ENCODE measurements at places on chromosomes 13 and 19.

DNA sequence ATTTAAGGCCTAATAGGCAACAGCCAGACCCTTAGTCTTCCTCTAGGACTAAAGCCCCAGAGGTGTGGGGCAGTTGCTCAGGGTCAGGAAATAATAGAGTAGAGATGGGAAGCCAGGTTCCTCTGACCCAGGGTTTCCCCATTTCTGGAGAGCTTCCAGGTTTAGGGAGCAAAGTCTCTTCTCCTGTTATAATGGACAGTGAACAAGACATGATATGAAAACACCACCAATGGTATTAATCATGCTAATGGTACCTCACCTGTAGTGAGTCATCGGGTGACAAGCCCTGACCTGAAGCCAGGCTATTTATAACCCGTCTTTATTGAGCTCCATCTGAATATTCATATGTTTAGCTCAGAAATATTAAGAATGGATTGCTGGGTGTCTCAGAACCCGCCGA is 24.6 kb downstream of the BICRA start:
- DNase-seq: no peak

GRCh38 chr13:67934617-67935330 is 704.6 kb upstream of the PCDH9 start:
- DNase-seq: no peak

DNA sequence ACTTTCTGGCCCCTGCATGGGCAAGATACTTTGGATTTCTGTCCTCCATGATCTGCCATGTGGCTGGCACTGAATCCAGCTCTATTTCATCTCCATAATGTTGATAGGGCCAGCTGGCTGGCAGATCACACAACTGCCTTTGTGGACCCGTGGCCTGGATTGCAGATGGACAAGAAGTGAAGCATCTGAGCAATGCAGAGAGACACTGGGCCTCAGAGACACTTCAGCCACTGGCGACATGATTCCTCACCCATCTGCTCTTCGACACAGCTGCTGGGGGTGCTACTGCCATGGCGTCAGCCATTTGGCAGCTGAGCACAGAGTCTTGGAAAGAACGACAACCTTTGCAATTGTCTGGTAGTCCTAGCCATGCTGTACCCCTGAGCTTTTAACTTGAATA is 79.5 kb upstream of the MYO16 start:
- no peak for DNase-seq

GRCh38 chr13:52932649-52933048 is 84.2 kb upstream of the PCDH8 start:
- no peak for DNase-seq

GRCh38 chr13:23963947-23964346 is 66.6 kb upstream of the C1QTNF9B start:
- DNase-seq: no peak

DNA sequence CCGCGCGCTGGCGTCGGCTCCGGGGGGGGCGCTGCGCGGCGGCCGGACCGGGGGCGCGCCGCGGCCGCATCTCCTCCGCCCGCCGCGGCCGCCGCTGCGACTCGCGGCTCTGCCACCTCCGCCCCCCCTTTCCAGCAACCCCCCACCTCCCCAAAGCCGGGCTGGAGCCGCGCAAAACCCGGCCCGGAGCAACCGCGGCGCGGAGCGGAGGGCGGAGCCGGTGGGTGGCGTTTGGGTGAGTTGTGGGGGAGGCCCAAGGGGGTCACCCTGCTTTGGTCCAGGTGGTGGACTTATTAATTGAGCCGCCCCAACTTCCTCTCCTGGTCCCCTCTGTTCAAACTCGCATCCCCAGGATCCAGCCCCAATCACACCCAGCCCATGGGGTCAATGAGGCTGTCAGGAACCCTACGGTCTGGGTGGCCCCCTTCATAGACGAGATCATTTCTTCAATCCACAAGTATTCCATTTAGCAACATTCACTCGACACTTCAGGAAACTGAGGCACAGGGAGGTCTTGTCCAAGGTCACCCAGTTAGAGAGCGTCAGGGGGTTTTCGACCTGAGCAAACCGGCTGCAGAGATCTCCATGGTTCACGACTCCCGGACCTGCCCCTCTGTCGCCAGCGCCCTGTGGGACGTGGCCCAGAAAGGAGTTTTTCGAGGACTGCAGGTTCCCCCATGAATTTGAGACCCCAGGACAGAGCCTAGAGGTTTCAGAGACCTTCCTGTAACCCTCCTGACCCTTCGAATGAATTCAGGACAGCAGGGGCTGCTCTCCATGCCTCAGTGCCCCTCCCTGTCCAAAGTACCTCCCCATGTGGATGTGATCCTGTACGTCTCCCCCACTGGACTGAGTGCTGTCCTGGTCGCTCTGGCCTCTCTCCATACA is 22.4 kb upstream of the SEMA6B start:
- DNase-seq: peak; percentile 45

DNA sequence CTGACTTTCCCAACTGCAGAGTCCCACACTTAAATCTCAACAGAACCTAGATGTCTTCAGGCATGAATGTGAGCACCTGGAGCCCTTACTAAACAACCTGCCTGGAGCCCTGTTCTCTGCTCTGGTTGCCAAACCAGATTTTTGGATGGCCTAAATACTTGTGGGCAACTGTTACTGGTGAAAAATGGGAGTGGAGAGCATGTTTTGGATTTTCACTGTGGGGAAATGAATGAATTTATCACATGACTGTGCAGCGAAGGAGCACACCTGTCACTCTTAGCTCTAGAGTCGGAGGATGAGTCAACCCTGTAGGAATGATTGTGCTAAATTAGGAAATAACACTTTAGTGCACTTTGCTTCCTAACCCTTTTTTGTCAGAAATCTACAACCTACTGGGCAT is 30.3 kb downstream of the SHISA2 start:
- DNase-seq: no peak

GRCh38 chr19:34171539-34171876 is 796 bp upstream of the LSM14A start:
- no peak for DNase-seq

- DNase-seq: no peak
Observed at GRCh38 chr13:89239361-89240127, 1568.4 kb downstream of the SLITRK5 start.

- no peak for DNase-seq
Observed at GRCh38 chr19:4051175-4052101, 15.3 kb downstream of the ZBTB7A start.

- no peak for DNase-seq
Observed at GRCh38 chr19:17109962-17110598, 34.5 kb downstream of the MYO9B start.

GRCh38 chr19:41373993-41374392 is 2.3 kb upstream of the TMEM91 start:
- DNase-seq: peak; percentile 90

DNA sequence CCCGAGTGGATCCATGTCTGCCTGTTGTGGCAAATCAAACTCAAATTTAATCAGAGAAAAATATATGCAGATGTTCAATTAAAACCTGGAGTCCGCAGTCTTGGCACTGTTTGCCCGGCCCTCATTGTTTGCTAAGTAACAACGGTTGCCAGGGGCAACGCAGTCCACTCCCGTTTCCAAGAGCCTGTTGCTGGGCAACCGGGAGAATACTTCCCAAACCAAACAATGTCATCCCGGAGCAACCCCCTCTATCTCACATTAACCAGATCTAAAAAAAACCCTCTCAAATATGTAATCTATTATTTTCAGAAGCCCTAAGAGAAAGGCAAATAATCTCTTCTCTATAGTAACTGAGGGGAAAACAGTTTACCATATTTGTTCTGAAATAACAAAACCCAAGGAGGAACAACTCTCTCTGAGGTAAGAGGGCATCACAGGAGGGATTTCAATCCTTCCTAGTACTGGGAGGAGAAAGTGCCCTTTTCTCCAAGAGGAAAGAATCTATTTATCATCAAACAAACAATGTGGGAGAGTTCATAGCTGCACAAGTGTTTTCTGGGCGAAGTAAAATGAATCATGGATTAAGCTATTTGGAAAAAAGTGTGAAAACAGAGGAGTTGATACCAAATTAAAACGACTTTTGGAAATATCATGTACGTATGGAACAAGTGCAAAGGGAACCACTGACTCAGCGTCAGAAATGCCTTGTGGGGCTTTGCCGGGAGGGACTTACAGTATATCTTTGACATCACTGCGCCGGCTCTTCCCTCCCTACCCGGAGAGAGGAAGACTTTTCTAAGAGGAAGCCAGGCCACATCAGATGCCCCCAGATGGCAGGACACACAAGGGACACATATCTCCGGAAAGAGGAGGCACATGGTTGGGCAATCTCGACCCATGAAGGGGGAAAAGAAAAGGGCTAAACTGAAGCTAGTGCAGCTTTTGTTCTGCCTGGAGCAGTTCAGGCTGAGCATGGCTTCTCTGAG is 43.3 kb downstream of the RFX2 start:
- DNase-seq: peak; percentile 88

DNA sequence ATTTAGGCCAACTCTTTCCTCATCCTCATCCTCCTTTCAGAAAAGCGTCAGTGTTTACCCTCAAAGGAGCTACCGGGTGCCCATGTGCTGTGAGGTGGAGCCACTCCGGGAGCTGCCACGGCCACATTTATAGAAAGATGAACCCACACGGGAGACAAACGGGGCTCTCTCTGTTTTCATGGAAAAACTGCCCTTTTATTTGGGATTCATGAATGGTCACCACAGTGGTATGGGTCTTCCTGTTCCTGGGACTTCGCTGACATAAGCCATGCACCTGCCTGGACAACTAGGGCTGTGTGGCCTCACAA is 224.2 kb downstream of the ZIC5 start:
- DNase-seq: no peak

GRCh38 chr19:42985588-42985987 is 40.7 kb downstream of the PSG11 start:
- no peak for DNase-seq

- DNase-seq: no peak
Observed at GRCh38 chr19:35585848-35586247, at the start of gene PMIS2. Gene PMIS2 (plus strand): TSS chr19:35586173. CDS start chr19:35586260, 87 bp downstream.

- no peak for DNase-seq
Observed at GRCh38 chr13:27663947-27664346, 42.3 kb downstream of the POLR1D start.

- DNase-seq: no peak
Observed at GRCh38 chr13:98922306-98922705, 55.6 kb downstream of the DOCK9 start.

GRCh38 chr19:34474233-34474989 is 7.1 kb upstream of the WTIP start:
- no peak for DNase-seq

DNA sequence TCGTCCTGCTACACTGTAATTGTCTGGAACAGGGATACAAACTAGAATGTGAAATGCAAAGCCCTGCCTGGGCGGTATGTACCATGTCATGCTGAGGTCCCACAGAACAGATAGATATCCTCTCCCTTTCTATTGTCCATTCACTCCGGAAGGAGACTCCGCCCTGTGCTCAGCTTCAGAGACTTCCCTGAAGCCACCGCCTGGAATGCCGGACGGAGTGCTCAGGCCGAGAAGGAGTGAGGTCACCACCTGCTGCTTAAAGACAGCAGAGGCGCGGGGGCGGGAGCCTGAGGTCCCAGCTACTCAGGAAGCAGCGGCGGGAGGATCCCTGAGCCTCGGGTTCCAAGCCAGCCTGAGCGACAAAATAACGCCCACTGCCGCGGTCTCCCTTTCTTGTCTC is 890 bp upstream of the ZNF611 start:
- DNase-seq: no peak

DNA sequence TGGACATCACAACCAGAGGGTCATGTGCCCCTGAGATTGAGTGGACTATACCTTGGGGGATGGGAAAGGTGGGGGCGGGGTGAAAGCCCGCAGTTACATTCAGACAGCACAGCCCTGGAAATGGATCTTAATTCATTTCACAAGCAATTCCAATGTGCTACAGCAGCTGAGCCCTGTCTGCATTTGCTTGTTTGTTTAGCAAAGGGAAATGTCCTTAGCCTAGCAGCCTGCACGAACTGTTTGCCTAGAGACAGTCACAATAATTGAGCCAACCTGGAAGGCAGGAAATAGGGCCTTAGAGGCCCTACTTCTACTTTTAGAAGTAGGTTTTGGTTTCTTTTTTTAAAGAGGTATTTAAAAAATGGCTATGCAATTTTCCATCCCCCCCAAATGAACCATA is 177.3 kb upstream of the KL start:
- no peak for DNase-seq

DNA sequence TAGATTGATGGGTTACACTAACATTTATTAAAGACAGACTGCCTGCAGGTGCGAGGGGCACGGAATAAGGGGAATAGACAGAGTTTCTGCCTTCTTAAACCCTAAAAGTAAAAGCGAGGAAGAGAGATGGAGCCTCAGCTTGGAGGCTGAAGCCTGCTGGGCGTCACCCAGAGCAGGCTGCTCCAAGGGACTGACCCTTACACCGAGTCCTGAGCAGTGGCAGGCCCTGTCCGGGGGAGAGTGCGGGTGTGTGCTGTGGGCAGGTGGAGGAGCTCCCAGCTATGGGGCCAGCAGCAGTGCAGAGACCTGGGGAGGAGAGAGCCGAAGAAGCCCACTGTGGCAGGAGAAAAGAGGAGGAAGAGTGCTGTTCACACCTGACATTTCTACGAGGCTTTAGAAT is 86.4 kb downstream of the SOX1 start:
- no peak for DNase-seq

DNA sequence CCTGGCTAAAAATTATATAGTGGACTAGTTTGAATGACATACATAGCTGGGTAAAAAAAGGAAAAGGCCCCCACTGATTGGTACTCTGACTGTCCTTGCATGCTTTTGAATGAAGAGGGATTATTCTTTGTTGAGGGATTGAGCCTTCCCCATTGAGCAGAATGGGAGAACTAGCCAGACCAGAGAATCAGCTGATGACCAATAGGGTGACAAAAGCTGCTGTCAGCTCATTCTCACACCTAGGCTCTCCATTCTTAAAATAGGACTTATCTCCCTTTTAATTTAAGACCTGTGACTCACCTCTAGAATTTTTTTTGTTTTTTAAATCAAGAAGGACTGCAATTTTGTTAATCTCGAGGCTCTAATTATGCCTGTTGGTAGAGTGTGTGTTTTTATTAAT is 79.3 kb downstream of the CRYL1 start:
- DNase-seq: no peak

DNA sequence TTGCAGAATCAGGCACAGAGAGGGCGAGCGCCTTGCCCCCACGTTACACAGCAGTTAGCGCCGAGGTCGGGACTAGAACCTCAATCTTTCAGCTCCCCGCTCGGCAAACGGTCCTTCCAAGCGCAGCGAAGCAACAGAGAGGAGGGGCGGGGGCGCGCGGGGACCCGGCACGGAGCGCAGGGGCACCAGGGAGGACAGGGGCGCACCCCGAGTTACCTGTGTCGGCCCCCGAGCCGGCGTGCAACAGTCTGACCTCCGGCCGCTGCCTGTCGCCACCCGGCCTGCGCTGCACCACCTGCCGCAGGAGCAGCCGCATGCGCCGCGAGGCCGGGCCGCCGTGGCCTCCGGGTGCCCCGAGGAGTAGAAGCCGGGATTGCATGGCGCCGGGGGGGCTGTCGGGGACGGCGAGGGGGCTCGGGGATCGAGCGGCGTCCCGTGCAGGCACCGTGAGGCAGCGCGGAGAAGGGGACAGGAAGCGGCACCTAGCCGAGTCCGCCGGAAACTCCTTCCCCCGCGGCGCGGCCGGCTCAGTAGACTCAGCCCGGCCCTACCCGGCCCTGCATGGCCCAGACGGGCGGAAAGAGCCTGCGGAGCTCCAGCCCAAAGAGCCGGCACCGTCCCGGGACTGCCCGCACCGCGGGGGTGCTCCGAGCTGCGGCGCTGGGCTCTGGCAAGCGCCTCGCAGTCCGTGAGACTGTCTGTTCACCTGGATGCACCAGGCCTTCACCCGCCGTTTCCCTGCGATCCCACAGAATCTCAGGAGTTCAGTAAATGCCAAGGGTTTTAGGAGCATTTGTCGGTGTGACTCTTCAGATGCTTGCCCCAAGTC is at the start of gene VWA8:
TSS of gene VWA8 (minus strand) at position 473 of the 829 bp plus-strand sequence. CDS start at position 379, 94 bp downstream.
- peak; percentile 62 for DNase-seq

GRCh38 chr19:37983153-37983552 is 76.1 kb downstream of the SIPA1L3 start:
- no peak for DNase-seq

GRCh38 chr13:38348861-38349389 is 726 bp upstream of the UFM1 start:
- DNase-seq: no peak

All from NCI-H2171 (cell line).